Fibroblast of skin of scalp (primary cell): ENCODE measurements at places on chromosomes 7 and 10.
A peak's percentile ranks its signal among the peaks of the same experiment; 100 is the strongest.

DNA sequence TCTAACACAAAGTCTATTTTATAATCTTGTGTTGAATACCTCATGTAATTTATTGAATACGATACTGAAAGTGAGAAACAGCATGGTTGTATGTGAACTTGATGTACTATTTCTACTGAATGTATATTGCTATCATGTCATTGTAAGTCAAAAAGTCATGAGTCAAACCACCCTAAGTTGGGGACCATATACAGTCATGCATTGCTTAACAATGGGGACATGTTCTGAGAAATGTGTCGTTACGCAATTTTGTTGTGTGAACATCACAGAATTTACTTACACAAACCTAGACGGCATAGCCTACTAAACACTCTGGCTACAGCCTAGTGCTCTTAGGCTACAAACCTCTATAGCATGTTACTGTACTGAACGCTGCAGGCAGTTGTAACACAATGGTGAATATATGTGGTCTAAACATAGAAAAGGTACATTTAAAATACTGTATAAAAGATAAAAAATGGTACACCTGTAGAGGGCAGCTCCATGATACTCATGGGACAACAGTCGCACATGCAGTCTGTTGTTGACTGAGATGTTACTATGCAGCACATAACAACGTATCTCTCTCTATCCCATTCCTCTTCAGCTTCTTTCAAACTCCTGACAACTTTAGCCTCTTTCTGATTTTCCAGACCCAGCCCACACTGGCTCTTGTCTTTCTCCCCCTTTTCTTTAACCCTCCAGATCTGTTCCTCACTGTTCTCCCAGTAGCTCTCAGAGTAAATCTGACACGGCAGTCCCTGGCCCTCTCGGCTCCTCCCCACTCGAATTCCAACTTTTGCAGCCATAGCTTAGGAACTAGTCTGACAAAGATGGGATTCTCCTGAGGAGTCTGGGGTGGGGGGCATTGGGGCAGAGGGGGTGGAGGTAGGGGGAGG is 90.1 kb downstream of the SNX10 start:
- DNase-seq = no peak

GRCh38 chr7:69643708-69644445 is 45.6 kb downstream of the AUTS2 start:
- peak; percentile 18 for DNase-seq

- DNase-seq = no peak
These were observed 292.4 kb downstream of the PHF14 start for GRCh38 chr7:11266101-11266500.

DNA sequence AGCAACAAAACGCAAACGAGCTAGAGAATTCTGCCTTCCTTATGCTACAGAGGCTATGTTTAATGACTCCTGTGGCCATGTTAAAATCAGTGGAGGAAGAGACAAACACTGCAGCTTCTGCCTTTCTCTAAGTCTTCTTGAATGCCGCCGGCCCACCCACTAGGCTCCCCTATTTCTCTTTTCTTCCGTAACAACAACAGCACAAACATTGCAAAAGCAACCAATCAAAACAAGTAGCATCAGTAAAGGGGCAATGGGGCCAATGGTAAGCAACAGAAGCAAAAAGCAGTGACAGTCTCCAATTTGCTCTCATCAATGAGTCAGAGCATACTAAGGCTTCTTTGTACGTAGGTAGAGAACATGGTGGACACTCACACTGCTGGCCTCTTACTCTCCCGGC is 26.8 kb downstream of the DNAJC1 start:
- no peak for DNase-seq

GRCh38 chr10:60024506-60024905 is 118.2 kb upstream of the CCDC6 start:
- DNase-seq = no peak
